ENCODE measurements at places on chromosomes 6 and 20.

DNA sequence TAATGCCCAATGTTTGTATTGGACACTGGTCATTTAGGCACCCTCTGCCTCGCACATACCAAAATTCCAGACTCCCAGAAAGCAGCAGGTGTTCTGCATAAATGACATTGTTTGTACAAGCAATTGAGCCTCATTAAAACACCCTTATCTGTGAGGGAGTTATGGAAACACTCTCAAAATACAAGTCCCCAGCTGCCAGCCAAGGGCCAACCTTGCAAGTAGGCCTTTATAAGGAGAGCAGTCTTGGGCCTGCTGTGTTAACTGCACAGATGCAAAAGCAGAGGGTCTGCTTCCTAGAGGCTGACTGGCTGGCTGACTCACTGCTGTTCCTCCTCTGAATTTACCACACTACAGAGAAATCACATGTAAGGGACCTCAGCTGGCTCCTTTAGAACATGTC is 150.4 kb upstream of the HMGN3 start:
- no peak for DNase-seq

- DNase-seq, result no peak
Measured at GRCh38 chr6:36244641-36245280, 25.1 kb upstream of the PNPLA1 start.

DNA sequence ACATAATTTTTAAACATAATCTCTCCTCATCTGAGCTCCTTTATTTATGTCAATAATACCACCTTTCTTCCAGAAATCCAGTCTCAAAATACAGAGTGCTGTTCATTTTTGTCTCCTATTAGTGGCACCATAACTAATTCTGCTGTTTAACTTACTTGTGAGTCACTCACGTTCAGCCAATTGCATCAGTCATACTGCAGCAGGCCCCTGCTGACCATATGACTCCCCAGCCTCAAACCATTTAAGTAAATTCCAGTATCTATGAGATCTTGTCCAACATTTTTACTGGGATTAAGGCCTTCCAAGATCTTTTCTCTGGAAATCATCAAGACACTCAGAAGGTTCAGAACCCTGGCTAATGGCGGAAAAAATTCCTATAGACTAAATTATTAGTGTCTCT is 982.2 kb upstream of the MAP3K7 start:
- DNase-seq, result no peak

DNA sequence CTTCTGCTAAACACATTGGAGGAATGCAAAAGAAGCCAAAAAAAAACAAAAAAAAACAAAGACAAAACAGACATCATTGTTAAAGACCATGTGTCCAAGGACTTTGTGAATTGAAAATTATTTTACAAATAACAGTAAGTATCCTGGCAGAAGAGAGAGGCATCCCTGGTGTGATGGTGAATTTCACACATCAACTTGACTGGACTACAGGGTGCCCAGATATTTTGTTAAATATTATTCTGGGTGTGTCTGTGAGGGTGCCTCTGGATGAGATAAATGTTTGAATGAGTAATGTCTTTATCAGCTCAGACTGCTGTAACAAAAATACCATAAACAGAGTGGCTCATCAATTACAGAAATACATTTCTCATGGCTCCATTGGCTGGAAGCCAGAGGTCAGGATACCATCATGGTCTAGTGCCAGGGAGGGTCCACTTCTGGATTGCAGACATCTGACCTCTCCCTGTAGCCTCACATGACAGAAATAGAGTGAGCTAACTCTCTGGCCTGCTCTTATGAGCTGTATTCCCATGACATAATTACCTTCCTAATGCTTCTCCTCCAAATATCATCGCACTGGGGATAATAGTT is 12.2 kb upstream of the C6orf118 start:
- DNase-seq, result no peak

DNA sequence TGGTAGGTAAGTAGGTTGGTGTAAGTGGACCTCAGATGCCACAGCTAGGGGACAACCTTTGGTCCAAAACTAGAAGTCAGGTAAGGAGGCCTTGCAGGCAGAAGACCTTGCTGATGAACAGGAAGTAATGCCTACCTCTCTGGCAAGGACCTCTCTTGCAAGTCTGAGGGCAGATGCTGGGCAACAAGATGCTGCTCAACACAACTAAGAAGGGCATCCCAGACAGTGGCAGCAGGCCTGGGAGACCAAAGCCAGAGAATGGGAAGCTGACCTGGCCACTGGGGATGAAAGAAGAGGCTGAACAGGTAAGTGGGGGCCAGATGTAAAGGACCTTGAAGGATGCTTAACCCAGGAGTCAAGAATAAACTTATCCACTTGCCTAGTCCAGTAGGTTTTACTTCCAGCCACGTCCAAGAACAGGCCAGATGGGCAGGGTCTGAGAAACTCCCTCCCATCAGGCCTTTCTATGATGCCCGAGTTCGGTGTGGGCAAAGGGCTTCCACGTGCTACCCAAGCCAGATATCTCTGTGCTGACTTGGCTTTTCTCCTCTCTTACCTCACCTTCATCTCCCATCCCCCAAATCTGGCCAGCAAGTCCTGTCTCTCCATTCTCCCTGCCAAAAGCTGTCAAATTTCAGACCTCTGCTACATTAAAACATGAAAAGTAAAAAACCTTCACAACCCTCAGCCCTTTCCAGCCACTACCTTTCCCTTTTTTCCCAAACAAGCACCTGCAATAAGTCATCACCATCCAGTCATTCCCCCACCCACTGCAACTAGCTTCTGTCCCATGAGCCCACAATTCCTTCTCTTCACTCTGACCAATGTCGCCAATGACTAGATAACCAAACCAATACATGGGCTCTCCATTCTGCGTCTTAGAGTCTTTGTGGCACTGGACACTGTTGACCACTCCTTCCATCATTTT is 11.5 kb upstream of the PLCG1 start:
- no peak for DNase-seq

- no peak for DNase-seq
Measured at GRCh38 chr20:32829311-32830005, 9.7 kb downstream of the MAPRE1 start.

GRCh38 chr6:161414707-161415106 is 140.8 kb upstream of the AGPAT4 start:
- no peak for DNase-seq

GRCh38 chr6:64439274-64439673 is 803.7 kb downstream of the PHF3 start:
- no peak for DNase-seq

DNA sequence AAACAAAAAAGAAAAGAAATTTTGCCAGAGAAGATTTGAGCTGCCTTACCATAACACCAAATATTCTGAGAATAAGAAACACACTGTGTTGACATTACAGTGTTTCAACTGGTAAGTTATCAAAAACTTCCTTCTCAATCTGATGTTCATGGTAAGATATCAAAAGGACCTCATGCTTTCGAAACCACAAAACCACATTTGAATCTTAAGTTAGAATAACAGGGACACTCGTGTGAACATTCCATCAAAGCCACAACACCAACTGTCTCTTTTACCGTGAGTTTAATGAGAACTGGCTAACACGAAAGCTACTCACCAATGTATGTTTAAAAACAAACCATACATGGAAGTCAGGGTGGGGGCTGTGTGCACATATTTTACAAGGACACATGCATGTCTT is 73.0 kb upstream of the OPRM1 start:
- DNase-seq, result no peak

- DNase-seq, result no peak
Measured at GRCh38 chr6:9455864-9456658, 958.8 kb downstream of the TFAP2A start.

DNA sequence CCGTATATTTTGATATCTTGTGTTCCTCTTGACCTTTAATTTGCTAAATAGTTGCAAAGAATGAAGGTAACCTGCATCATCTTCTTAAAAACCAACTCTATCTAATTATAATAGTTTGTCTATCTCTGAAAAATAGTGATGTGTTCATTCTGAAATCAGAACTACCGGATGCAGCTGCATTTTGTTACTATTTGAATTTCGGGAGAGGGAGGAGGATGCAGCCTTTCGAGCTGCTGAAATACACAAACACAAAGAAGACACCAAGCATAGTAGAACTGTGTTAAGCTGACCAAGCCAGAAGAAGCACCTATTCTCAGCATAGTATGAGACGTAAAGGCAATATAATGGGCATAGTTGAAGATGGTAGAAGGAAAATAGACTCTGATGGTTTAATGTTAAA is 33.1 kb downstream of the PTPN1 start:
- no peak for DNase-seq

GRCh38 chr20:57677584-57677982 is 32.2 kb downstream of the PMEPA1 start:
- DNase-seq, result no peak

Measured in putamen (tissue), 1 donor.